Stimulated activated CD4-positive, alpha-beta T cell treated with anti-CD3 and anti-CD28 coated beads, Interleukin-1b, Interleukin-23, amount 100 ng/mL, for 4 hours (primary cell): ENCODE measurements at places on chromosomes 13 and 19.

GRCh38 chr19:43501661-43502418, 2.7 kb downstream of the PHLDB3 start:
- DNase-seq, result no peak

GRCh38 chr19:45409557-45409920, 3.1 kb downstream of the POLR1G start:
- DNase-seq, result no peak

DNA sequence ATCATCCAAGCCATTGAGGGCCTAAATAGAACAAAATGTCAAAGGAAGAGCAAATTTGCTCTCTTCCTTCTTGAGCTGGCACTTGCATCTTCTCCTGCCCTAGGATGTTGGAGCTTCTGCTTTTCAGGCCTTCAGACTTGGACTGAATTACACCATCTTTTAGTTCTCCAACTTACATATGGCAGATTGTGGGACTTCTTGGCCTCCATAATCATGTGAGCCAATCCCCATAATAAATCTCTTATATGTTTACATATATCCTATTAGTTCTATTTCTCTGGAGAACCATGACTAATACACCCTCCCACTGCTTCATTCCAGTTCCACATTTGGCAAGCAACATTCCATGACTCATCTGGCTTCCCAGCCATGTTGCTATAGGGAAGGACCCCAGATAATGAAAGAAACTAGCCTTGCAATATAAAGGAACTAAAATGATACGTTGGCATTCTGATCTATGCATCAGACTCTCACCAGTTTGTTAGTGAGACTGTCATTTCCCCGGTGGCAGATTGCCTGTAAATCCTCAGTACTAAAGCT, 11.0 kb upstream of the ACOD1 start:
- no peak for DNase-seq

- no peak for DNase-seq
These were observed 3.5 kb downstream of the KLF2 start for GRCh38 chr19:16327911-16328823.

DNA sequence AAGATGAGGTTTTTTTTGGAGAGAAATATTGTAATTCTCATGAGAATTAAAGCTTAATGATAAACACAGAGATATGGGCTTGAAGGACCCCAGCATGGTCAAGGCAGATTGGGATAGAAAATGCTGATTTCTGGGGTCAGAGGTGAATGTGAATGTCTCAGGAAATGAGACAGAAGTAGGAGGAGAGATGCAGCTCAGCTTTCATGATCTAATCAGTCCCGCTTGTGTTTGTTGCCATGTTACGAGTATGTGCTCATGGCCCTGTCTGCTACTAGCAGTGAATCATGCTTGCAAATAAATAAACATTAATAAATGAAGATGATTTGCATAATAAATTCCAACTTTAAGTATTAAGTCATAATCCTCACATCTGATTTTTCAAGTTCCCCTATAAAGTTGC, 23.0 kb upstream of the NDFIP2 start:
- no peak for DNase-seq

- DNase-seq, result peak; percentile 45
These were observed 4.4 kb upstream of the KCNN4 start for GRCh38 chr19:43784981-43785808.

GRCh38 chr13:30172593-30173302, 134.6 kb downstream of the KATNAL1 start:
- DNase-seq, result no peak
